ENCODE measurements at places on chromosomes 2 and 18. TPM values are rescaled to one million over a fixed set of nuclear protein-coding genes. Genes with fewer than 3 reads are reported as not detected.
A peak's percentile ranks its signal among the peaks of the same experiment; 100 is the strongest.

RNF144A gene
- total RNA-seq: 9.5 TPM

MZT2B gene
- total RNA-seq: 258 TPM

GRCh38 chr2:30225131-30225762 is 6.1 kb upstream of the LBH start:
- DNase-seq: peak; percentile 54

DNA sequence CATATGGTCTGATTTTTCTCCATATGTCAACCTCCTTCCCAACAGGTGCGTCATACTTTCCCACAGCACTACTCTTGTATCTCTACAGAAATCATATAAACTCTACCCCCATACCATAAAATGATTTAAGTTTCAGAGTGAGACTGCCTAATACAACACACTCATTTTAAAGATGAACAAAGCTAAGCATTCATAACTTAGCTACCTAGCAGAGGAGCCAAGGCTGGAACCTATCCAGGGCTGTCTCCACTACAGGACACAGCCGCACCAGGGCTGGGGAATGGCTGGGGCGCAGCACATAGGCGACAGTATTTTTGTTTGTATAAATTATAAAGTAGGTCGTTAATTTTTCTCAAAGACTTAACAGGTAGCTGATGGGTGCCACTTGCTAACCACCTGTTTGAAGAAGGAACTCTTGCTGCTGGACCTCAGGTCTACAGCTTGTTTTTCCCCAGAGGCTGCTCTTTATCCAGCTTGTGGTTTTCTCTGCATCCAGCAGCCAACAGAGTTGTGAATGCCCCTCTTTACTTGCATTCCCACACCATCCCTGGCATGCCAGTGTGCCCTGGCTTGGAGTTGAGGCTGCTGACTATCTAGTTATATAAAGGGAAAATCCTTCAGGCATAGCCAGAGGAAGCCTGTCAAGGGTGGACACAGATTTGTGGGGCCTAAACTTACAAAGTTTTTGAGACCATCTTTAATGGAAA is 62.0 kb downstream of the HNRNPLL start:
- peak; percentile 32 for DNase-seq

ABCG8 gene
- not detected for total RNA-seq

- DNase-seq: no peak
Observed at GRCh38 chr2:150520033-150520432, 32.6 kb upstream of the RND3 start.

DNA sequence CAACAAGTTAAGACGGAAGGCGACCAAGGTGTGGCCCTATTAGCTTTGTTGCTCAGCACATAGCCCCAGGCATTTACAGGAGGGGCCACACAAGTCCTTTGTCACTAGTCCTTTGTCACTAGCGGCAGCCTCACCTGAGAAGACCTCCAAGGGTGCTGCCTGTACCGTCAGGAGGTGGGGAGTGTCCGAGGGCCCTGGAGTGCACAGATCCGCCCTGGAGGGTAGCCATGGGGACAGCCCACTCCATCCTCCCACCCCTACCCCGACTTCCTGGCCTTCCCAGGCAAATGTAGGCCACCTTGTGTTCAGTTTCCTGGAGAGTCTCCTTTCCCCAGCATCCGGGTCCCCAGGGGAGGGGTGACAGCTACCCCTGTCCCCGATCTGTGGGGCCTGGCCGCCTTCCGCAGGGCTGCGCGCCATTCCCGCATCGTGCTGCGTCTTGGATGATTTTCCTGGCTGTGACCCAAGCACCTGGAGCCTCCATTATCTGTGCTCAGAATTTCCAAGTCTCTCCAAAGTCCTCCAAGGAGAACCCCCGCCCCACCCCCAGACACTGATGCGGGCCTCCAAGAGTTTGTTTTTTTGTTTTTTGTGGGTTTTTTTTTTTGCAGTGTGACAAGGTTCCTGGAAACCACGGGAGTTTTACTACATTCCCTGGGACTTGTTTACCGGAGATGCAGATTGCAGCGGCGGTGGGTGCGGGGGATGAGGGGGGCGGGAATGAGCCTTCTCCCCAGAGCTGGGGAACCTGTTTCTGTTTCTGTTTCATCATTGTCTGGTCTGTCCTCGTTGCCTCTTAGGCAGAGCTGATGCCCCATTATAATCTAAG is 28.6 kb downstream of the TEX44 start:
- DNase-seq: no peak

DNA sequence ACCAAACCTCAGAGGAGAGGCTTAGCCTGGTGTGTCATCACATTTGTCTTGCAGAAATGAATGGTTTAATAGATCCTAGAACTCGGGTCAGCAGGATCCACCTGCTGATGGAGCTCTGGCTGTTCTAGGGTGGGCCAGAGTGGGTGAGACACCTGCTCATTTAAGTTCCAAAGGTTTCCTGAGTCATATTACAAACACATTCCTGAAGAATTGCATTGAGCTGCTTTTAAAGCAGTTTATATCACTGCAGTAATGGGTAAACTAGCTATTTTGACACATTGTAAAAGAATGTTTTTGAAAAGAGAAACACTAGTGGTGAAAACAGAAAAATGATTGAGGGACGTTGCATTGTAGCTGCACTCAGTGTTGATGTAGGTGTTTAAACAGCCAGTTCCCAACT is 175.3 kb upstream of the TCF4 start:
- peak; percentile 31 for DNase-seq

DNA sequence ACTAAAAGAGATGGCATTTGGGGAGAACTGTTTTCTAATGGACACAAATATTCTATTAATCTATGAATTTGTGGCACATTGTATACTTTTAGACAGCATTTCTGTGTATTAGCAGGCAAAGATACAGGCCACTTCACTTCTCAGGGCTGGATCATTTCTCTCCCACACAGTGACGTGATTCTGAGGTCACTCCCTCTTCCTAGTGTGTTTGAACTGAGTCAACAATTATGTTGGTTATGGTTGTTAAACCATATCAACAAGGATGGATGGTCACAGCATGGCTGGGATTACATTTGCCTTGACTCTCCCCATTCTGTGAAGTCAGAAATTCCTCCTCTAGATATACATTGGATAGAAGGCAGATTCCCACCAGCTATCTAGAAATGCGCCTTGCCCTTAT is 11.6 kb downstream of the NOSTRIN start:
- peak; percentile 37 for DNase-seq

GRCh38 chr2:147623328-147623727 is 221.5 kb upstream of the ACVR2A start:
- DNase-seq: peak; percentile 25

- DNase-seq: no peak
Observed at GRCh38 chr2:30433541-30434299, 13.3 kb upstream of the LCLAT1 start.

GRCh38 chr2:230162981-230163380 is 56.8 kb downstream of the SP110 start:
- peak; percentile 36 for DNase-seq

GRCh38 chr18:60503199-60503598 is 130.6 kb upstream of the MC4R start:
- no peak for DNase-seq

- DNase-seq: peak; percentile 61
Observed at GRCh38 chr2:220966636-220967035, 605.5 kb downstream of the EPHA4 start.

ZSWIM2 gene
- total RNA-seq: not detected

DNA sequence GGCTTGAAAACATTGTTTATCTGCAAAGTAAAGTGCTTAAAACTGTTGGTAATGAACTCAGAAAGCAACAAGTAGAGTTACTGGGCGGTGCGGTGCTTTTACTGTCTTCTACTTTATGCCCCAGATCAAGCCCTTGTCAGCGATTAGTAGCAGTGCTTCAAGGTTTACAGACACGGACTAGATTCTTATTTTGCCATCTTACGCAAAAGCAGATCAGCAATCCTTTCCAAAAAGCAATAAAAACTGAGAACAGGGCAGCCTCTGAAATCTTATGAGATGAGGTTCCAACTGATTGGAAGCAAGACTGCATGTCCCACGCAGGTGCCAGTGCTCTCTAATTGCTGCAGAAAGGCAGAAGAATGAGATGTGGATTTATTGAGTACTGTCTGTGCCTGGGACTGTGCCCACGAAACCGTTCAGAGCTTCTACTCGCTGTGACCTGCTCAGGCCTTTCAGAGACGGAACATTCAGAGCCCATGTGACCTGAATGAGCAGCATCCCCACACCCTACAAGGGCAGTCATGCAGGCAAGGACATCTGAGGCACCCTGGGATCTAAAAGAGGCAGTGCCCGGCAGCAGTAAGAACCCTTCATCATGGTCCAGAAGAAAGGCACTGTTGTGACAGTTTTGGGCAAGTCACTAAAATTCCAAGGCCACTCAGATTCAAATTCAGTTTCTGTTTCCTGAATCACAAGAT is 15.7 kb downstream of the COL4A3 start:
- no peak for DNase-seq

- peak; percentile 97 for DNase-seq
Observed at GRCh38 chr2:37585982-37586621, 85.3 kb downstream of the CDC42EP3 start.

DNA sequence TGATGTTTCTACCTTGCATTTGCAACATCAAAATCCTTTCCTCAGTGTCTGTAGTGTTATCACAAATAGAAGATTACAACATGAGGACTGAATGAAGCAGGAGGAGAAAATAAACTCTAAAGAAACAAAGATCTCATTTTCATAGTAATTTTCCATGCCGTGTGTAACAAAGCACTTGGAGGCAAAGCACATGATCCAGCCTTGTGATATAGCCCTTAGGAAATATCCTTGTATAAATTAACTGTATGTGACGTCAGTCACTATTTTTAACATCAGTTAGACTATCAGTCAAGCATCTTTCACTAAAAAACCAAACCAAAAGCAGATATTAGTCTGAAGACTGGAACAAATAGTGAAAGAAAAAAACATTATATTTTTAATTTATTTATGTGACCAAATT is 492.1 kb upstream of the CNTNAP5 start:
- DNase-seq: peak; percentile 4

DNA sequence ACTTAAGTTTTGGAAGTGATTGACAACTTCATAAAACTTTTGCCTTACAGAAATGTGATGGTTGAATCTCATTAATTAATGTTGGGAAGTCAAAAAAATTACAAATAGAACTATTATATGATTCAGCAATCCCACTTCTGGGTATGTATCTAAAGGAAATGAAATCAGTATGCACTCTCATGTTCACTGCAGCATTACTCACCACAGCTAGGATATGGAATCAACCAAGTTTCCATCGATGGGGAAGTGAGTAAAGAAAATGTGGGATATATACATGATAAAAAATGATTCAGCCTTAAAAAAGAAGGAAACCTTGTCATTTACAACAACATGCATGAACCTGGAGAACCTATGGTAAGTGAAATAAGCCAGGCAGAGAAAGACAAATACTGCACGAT is 112.4 kb upstream of the WDR75 start:
- DNase-seq: peak; percentile 21

GRCh38 chr18:67318651-67319050 is 197.9 kb downstream of the DSEL start:
- DNase-seq: no peak

GRCh38 chr2:54988612-54989011 is 61.6 kb downstream of the RTN4 start:
- no peak for DNase-seq

GRCh38 chr2:105328281-105329196 is 996 bp downstream of the TGFBRAP1 start:
- peak; percentile 80 for DNase-seq

GRCh38 chr2:221198309-221198708 is 373.8 kb downstream of the EPHA4 start:
- no peak for DNase-seq

ARHGAP28 gene
- total RNA-seq: 0.29 TPM

- no peak for DNase-seq
Observed at GRCh38 chr18:45852631-45853030, 27.2 kb downstream of the SIGLEC15 start.

DNA sequence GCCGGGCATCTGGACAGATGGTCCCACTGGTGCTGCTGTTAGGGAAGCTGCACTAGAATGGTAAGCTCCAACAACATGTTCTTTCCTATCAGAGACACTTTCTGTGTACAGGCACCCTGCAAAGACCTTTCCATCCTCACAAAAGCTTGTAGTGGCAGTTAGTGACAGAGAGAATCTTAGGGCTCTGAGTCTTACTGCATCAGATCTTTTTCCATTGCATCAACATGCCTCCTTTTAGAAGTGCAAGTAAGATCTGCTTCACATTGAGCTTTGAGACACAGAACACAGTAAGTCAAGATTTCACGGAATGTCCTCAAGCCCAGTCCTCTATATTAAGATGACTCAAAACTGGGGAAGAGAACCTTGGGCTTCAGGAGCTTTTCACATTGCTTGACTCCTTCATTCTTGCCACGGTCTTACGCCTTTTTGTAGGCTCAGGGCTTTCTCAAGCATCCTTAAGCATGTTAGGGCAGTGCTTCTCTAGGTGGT is 52.6 kb downstream of the ARL4C start:
- no peak for DNase-seq

ICA1L gene
- total RNA-seq: 2.6 TPM

GRCh38 chr2:98009887-98010760 is 14.4 kb upstream of the TMEM131 start:
- DNase-seq: no peak

DNA sequence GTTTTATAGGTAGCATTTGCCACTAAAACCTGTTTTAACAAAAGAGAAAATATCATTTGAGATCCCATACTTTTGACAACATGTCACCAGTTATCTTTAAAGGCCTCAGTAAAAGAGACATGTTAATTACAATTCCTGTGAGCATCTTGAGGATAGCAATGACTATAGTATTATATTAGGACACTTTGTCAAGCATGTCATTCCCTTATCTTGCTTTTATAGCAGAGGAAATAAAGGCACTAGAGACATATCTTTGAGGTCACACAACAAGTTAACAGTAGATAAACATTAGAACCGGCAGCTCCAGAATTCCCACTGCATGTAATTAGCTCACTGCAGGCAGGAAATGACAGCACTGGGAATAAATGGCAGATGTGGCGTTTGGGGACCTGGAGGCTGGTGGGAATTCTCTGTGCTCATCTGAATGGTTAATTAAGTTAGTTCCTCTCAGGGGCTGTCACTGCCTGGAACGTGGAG is 25.9 kb downstream of the LYPD6B start:
- peak; percentile 52 for DNase-seq

RTP5 gene
- not detected for total RNA-seq

MAP2 gene
- 4.9 TPM for total RNA-seq

WDR33 gene
- 27.6 TPM for total RNA-seq

C2orf76 gene
- 23.7 TPM for total RNA-seq

DNA sequence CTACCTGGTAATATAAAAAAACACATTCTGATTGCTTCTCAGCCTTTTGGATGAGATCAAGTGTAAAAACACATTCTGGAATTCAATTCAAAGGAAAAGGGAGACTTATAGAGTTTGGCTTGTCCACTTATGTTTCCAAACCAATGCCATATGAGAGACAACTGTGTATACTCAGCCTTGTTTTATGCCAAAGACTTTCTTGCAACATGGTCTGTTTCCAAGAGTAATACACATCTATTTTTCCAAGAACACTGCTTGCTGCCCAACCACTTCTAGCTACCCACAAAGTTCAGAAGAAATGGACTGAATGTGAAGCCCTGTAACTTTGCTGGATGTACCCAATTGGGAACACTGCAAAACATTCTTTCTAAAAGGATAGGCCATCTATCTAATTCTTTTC is 48.0 kb upstream of the GRB14 start:
- no peak for DNase-seq

POTEC gene
- not detected for total RNA-seq
